ENCODE measurements at places on chromosomes 5 and 9. TPM values are rescaled to one million over a fixed set of nuclear protein-coding genes. Genes with fewer than 3 reads are reported as not detected.

Gene PRKACG
- total RNA-seq = not detected

Gene PCDHGA5
- total RNA-seq = 0.12 TPM

Gene MRPL36
- 21.2 TPM for total RNA-seq

Gene NTNG2
- total RNA-seq = 23.4 TPM

Gene C9orf153
- total RNA-seq = 0.28 TPM

Gene FOXD4
- not detected for total RNA-seq
